NT2/D1 (cell line): ENCODE measurements at places on chromosomes 2 and 18.

DNA sequence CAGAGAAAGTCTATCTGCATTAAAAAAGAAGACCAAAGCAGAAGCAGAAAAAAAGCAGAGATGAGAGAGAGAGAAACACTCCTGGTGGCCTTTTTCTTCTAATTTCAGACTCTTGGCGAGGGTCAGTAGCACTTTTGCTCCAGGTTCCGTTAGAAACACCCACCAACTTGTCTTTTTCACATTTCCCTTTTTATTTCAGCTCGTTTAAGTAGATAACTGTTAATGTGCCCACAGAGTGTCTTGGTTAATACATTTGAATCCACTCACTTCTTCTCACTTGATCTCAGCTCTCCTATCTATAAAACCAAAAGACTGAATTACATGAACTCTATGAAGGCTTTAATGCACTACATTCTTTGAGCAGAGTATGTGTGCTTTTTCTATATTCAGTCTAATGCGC lies 63.1 kb downstream of the AAK1 start:
- no peak for DNase-seq

DNA sequence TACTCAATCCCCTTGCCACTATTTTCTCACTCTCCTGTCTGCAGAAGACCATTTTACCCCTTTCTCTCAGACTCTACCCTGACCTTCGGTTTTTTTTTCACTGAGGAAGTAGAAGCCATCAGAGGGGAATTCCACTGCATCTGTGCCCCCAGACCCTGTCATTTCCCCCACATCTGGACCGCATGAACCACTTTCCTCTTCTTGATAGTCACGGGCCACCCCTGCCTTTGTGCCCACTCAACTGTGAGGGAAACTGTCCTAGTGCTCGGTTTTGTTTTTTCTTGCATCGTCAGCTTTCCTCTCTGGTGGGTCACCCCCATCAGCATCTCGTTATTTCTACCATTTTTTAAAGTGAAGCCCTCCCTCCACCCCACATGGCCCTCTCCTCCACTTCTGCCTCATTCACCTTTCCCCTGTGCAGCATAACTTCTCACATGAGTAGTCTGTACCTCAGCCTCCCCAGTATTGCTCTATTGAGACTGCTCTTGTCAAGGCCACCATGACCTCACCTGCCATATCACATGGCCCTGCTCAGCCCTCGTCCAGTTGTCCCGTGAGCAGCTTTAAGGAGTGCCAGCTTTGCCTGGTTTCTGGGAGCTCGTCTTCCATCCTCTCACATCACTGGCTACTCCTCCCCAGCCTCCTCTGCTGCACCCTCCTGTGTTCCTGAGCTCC lies 32.4 kb downstream of the TMEM87B start:
- no peak for DNase-seq

DNA sequence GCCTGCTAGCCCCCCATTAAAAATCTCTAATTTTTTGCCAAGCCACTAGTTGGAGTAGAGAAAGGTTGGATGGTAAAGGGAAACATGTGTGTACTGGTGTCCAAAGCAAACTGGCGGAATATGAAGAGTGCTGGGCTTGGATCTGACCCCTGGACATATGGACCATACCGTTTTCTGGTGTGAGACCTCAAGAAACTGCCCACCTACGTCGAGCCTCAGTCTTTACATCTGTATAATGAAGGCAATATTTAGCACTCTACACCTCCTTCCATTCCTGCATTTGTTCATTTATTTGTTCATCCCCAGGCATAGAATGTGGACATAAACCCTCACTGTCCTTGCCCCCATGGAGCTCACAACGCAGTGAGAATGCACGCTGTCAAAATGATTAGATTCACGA lies 142.4 kb downstream of the RHBDD1 start:
- no peak for DNase-seq

DNA sequence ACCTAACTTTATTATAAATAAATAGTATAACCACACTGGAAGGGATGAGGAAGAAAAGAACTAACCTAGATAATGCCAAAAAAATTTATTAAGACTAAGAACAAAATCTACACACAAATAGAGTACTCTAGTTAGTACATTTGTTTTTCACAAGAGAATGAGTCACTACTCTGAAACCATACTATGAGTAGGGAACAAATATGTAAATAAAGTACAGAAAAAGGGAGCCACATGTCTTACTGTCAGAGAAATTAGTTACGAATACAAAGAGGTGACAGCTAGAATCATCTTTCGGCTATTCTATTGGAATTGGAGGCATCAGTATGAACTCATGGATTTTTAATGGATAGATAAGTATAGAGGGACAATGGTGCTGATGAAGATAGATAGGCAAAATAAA lies 150.5 kb downstream of the COPS8 start:
- no peak for DNase-seq

- DNase-seq: no peak
Observed at GRCh38 chr18:59357928-59358327, 1.1 kb downstream of the LMAN1 start.

DNA sequence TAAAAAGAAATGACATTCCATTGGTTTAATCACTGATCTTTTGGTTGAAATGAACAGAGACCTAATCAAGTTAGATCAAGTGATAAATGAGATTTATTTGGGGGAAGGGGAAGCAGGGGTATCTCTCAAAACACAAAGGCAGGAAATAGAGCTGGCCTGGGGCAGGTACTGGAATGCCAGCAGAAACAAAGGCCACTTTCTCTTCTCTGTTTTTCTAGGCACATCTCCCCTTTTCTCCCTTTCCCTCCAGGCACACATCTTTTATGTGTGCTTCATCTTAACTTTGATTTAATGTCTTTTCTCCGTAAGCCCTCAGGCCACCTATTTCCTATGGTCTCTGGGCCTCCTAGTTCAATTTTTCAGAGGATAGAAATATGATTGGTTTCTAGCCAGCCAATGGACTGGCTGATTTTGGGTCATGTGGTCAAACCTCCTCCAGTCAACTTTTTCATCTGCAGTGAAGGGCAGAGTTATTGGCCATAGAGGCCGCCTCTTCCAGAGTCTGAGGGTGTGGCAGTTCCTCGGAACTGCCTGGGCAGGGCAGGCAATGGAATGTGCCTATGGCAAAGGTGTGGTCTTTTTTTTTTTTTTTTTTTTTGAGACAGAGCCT lies 58.9 kb upstream of the FAM136A start:
- DNase-seq: no peak

GRCh38 chr18:23114171-23114881 lies 21.0 kb upstream of the CABLES1 start:
- DNase-seq: no peak

DNA sequence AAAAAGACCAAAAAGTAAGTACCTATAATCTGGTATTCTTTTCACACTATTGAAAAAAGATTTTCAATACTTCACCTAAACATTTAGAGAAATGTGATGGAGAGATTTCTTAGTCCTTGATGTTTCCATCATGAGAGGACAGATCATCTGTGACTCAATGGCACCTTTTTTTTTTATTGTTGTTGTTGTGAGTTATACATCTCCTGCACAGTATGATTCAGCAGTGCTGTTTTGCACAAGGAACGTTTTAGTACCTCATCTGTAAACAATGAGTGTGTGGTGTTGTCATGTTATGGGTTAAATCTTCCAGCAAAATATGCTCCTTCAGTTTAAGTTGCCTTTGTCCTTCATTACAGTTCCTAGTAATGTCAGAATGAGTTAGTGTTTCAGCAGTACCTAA lies 2.2 kb downstream of the KIAA1328 start:
- DNase-seq: no peak

DNA sequence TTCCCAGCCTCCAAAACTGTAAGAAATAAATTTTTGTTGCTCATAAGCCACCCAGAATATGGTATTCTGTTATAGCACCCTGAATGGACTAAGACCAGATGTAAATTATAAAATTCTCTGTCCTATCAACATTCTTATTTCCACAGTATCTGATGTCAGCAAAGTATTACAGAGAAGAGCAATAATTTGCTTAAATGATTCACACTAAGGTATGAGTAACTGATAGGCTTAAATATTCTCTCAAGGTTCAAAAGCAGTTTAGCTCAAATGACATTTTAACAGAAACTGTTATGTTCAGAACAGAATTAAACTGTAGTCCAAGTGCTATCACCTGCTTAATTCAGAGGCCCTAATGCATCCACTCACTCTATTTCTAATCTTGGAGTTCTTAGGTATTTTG lies 12.8 kb downstream of the SESTD1 start:
- DNase-seq: no peak

DNA sequence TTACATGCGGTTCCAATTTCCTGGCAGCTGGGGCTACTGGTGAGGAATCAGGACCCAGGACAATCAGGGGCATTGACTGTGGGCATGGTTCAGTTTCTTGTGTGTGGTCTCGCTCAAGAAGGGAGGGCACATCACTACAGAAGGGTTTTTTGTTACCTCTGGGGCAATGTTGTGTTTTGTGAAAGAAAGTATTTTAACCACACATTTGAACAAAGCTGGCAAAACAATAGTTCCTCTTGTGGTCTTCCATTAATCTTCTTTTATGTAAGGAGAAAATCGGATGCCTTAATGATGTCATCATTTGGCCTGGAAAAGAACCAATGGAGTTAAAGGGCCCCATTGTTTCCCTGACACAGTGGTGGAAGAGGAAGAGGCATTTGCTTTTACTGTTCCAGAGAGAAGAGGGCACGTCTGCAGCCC lies 197.4 kb downstream of the SH3BP4 start:
- DNase-seq: no peak

GRCh38 chr2:240469239-240469636 lies 33.8 kb downstream of the GPC1 start:
- no peak for DNase-seq

- DNase-seq: no peak
Observed at GRCh38 chr2:25062511-25062917, 20.6 kb downstream of the EFR3B start.

GRCh38 chr2:27262379-27263286 lies at the start of gene SLC30A3:
TSS of gene SLC30A3 (minus strand) at chr2:27263047. CDS start at chr2:27262906, 141 bp downstream.
- DNase-seq: no peak

- DNase-seq: no peak
Observed at GRCh38 chr2:147365622-147366021, 479.2 kb upstream of the ACVR2A start.

DNA sequence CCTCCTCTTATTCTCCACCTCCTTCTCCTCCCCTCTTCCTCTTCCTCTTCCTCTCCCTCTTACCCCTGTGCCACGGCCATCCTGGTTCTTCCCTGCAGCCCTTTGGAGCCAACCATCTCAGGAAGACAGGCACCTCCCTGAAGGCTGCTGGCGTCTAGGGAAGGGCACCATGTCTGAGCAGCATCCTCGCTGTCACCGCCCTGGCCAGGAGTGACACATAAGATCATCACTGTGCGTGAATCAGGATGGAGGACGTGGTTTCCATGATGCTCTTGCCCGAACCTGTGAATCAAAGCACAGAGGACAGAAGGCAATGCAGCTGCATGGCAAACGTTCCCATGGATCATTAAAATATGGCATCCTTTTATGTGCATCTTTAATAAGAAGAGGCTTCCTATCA lies 236.0 kb downstream of the SH3BP4 start:
- DNase-seq: no peak

DNA sequence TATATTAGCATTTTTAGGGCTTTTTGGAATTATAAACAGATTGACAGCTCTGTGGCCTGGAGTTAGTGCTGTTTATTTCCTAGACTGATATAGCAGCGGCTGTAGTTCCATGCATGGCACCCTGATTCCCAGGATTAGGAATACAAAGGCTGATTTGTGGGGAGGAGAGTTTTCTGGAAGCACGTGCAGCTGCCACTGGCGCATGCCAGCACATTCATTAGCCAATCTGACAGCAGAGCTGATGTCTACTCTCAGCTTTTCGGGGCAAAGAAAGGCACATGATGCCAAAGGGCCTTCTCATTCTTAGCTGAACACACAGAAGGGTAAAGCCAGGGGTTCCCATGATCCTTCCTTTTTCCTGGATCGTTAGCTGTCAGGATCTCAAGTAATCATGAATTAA lies 45.7 kb upstream of the RAPH1 start:
- no peak for DNase-seq

DNA sequence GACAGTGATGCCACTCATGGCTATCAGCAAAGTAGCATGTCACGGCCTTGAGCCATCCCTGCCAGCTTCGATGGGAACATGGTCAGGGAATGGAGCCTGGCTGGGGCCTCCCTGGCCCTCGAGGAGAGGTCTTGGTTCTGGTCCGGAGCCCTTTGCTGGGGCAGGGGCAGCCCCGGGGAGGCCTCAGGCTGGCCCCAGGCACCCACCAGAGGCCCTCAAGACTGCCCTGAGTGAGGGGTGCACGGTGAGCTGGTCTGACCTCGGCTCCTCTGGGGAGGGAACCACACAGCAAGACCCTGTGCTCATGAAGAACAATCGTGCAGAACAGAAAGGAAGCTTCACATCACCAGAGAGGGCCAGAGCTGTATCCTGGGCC lies 75.2 kb upstream of the OTOS start:
- no peak for DNase-seq

DNA sequence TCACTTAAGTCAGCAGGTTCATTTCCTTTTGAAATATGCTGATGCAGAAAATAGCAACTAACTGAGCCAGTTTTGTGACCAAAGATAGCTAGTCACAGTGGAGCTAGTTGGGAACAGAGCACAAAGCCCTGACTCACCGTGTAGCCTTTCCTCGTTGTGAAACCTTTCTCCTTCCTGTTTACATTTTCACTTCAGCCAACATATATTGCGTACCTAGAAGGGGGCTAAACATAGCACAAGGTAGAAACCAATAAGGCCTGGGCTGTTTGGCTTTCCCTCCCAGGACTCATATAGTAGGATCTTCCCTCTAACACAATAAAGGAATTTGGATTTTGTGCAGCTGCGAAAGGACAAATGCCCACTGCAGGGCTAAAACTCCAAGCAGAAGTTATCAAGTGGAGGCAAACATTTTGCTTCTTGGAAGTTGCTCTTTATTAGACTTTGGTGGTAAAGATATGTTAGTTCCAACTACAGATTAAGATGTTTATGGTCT lies 24.5 kb upstream of the LPIN2 start:
- no peak for DNase-seq

- no peak for DNase-seq
Observed at GRCh38 chr18:37199741-37200140, 365.9 kb downstream of the CELF4 start.

DNA sequence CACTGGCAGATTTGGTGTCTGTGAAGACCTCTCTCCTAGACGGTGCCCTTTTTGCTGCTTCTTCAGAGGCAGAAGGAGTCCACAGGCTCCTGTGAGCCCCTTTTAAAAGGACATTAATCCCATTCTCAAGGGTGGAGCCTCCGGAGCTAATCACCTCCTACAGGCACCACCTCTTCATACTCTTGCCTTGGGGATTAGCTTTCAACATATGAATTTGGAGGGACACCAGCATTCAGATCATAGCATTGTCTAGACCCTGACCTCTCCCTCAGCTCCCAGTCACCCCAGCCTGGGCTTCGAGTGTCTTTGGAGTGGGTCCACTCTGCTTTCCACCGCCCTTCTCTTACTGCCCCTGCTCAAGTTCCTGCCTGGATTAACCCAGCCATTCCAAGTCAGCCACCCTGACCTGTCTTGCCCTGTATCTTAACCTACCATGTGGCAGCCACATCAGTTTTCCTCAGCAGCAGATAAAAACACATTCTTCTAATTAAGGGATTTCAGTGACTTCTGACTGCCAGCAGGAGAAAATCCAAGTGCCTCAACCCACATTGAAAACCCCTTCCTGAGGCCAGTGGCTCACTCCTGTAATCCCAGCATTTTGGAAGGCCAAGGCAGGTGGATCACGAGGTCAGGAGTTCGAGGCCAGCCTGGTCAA lies 6.1 kb upstream of the NCL start:
- DNase-seq: no peak
